ENCODE measurements at places on chromosomes 16 and 17.

GRCh38 chr16:78122774-78123315 lies 23.4 kb downstream of the WWOX start:
- peak; percentile 75 for DNase-seq

GRCh38 chr17:42472709-42473521 lies 14.2 kb downstream of the ATP6V0A1 start:
- peak; percentile 62 for DNase-seq

DNA sequence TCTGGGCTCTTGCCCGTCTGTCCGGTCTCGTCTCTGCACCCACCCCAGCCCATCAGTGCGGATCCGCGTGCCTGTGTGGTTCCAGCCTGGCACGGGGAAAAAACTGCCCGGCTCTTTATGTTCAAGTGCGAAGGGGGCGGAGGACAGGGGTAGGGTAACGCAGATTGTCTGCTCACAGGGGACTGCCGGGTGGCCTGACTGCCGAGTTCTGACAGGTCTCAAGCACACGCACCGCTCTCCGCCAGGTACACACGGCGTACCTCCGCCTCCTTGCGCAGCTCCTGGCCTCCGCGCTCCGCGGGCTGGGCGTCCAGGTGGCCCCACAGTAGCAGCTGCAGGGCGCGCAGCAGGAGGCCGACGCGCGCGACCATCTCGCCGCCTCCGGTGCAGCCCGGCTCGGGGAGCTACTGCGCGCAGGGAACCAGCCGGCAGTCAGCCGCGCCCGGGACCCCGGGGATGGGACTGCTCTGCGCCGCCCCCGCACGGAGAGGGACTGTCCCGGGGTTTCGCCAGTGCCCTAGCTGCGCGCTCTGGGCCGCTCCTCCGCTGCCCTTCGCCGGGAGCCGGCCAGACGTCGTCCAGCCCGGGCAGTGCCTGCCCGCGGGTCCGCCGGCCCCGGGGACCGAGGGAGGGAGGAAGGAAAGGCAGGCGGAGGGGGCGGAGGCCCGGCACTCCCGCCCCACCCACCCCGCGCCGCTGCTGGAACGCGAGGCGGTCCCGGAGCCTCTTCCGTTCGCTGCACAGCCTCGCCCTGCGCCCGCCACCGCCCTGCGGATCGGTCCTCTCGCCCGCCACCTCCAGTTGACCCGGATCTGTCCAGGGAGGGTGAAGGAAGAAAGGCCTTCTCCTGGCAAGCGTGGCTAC lies at the start of gene MMP28:
MMP28 (minus strand) TSS at position 635 of the 864 bp plus-strand sequence; CDS start at position 371, 264 bp downstream.
- peak; percentile 35 for DNase-seq

DNA sequence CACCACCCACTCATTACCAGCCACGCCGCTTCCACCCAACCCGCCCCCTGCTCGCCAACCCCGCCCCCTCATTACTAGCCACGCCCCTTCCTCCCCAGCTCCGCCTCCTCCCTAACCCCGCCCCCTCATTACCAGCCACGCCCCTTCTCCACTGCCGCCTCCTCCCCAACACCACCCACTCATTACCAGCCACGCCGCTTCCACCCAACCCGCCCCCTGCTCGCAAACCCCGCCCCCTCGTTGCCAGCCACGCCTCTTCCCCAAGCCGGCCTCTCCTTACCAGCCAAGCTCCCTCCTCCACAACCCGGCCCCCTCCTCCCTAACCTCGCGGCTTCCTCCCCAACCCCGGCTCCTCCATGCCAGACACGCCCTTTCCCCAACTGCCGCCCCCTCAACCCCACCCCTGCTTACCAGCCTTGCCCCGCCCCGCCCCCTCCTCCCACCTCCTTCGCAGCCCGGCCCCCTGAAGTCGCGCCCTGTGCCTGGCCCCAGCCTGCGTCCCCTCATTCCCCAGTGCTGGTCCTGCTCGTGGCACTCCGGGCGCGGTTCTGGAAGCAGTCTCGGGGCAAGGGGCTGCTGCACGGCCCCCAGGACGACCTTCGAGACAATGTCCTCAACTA lies 7.3 kb downstream of the SLC22A31 start:
- DNase-seq = peak; percentile 74

DNA sequence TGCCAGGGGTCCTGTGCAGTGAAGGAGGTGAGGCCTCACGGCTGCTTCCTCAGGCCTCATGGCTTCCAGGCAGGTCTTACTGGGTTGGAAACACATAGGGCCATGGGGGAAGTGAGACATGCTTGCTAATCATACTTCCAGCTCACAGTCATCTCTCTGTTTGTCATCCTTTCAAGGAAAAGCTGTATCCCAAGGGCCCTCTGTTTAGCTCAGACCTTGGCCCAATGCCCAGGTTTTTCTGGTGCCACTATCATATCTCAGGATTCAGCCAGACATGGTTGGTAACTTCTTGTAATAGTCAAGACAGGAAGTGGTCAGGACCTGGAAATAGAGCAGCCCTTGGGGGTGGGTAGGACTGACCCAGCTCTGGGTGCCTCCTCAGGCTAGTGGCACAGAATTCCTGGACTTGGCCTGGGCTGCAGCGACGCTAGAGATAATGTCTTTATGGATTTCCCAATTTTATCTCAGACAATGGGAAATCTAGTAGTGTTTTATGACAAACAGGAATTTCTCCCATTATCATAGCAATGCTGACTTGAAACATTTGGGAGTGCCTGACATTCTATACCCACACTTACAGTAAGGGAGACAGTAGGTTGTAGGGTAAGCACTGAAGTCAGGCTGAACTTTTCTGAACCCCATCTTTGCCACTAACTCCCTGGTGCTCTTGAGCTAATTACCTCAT lies 13.5 kb upstream of the ITGB3 start:
- DNase-seq = peak; percentile 70

DNA sequence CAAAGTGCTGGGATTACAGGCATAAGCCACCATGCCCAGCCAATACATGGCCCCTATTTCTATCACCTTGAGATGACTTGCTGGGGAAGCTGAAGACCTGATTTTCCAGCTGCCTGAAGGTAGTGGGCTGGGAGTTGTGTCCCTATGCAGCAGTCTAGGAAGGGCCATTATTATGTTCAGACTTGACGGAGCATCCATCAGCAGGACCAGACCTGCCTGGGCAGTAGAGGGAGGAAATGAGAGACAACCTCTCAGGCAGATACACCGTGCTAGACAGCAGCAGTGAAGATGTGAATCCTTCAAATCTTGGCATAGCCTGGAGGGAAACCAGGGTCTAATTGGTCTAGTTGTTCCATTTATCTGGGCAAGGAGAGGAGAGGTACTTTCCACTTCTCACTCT lies 35.6 kb upstream of the PHOSPHO1 start:
- no peak for DNase-seq

DNA sequence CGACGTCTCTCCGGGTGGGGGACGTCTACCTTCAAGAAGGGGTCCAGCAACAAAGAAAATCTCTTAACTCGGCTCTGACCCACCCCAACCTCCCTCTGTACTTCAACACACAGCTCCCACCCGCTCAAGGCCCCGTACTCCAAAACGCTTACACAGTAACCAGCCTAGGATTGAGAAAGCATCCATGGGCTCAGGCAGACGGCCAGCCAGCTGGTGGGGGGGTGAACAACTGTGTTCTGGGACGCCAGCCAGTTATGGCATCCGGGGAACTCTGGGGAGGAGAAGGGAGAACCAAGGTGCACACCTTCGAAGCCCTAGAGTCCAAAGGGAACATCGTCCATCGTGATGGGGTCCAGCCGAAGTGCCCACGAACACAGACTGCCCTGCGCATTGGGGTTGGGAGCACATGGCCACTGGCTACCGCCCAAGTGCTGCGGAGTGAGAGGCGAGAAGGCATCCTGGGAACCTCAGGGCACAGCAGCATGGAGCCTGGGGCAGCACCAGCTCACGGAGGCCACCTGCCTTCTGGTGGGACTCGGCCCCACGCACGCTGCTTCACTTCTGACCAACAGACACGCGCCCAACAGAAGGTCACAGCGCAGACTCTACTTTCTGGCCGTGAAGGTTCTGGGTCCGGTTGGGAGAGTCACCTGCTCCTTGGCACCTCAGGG lies 14.3 kb downstream of the SLC16A3 start:
- peak; percentile 93 for DNase-seq

GRCh38 chr16:81484908-81485624 lies 40.5 kb downstream of the CMIP start:
- DNase-seq = no peak

GRCh38 chr17:5584383-5585286 lies at the start of gene NLRP1:
TSS of gene NLRP1 (minus strand) at chr17:5584509. CDS start at chr17:5583957, 552 bp downstream.
- DNase-seq = peak; percentile 97

DNA sequence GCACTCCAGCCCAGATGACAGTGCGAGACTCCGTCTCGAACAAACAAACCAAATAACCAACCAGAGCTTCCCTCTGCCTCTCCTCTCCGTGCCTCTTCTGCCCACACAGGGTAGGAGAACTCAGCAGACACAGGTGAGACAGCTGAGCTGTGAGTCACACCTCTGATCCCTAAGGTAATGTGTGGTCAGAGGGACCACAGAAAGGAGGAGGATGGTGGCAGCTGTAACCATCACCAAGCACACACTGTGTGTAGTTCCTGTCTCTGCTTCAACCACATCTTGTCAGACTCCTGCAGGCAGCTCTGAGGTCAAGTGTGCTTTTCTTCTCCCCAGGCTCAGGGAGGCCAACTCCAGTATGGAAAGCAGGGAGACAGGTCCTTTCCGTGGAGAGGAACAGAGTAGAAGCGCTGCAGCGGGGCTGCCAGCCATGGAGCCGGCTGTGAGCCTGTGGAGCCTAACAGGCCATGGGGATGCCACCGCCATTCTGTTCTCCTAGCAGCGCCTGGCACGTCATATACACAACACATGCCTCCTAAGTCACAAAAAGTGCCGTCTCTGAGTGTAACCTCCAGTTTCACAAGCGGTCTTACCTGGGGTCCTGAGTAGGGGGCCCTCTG lies 7.1 kb downstream of the NUDT16L1 start:
- DNase-seq = no peak

DNA sequence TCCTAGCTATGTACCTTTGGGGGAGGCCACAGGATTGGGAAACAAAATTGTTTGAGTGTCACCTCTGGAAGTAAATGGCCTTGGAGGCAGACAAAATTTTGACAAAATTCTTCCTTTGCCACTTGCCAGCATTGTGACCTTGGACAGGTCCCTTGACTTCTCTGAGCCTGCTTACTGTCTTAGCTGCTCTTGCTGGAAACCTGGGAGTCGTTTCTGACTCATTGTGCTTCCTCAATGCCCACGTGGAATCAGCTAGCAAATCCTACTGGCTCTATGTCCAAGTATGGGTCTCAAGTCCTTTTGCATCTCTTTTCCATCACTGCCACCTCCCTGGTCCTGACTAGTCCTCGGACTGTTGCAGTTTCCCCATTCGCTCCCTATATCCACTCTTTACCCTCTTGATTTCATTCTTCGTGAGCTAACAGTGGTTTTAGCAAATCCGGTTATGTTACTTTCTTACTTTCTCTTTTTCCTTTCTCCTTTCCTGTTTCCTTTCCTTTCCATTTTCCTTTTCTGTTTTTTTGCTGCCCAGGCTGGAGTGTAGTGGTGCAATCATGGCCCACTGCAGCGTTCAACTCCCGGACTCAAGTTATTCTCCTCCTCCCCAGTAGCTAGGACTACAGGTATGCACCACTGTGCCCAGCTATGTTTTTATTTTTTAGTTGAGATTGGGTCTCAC lies 68.1 kb upstream of the LGALS9 start:
- DNase-seq = no peak

DNA sequence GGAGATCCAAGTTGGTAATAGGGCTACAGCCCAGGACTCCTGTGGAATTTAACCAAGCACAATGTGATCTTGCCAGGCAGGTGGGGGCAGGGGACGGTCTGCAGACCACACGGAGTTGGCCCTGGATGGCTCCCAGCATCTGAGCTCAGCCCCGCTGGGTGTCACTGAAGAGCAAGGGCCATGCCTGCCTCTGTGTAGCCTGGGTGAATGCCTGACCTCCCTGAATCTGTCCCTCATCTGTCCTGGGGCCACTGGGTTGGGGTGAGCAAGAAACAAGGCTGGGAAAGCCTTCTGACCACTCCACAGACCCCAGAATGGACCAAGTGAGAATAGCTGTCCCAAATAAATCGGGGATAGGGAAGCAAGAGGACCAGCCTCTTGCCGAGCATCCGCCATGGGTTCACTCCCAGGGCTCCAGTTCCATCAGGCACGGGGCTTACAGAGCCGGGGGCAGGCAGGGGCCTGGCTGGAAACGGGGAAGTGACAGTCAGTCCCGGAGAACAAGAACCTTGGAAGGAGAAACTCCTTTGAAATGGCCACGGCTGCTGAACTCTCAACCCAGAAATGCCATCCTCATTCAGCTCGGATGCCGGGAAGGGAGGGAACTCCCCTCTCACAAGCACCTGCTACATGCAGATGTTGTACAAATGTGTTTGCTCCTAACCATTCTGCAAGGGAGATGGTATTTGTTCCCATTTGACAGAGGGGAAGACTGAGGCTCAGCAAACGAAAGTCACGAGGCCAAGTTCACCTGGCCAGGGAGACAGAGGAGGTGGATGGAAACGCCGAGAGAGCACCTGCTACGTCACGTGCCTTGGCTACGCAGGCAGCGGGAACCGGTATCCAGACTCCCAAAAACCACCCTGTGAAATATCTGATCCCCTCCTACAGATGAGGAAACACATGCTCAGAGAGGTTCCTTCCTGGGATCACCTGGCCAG lies 50.0 kb downstream of the RMI2 start:
- DNase-seq = no peak

DNA sequence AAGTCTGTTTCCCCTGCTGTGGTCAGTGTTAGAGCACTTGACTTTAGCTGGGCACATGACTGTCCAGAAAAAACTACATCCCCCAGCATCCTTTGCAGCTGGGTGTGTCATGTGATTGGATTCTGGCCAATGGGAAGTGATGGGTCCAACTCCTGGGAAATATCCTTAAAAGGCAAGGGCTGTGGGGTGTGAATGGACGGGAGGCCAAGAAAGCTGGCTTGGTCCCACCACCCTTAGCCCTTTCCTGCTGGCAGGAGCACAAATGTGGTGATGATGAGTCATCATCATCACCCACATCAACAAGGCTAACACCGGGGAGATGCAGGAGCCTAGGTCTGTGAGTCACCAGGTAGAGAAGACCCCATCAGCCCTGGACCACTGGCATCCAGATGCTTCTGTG lies 341.7 kb downstream of the C16orf95 start:
- DNase-seq = peak; percentile 65

- no peak for DNase-seq
Measured at GRCh38 chr16:1002399-1003166, 21.0 kb downstream of the SOX8 start.

- DNase-seq = peak; percentile 23
Measured at GRCh38 chr16:30076276-30076791, 540 bp downstream of the PPP4C start.

DNA sequence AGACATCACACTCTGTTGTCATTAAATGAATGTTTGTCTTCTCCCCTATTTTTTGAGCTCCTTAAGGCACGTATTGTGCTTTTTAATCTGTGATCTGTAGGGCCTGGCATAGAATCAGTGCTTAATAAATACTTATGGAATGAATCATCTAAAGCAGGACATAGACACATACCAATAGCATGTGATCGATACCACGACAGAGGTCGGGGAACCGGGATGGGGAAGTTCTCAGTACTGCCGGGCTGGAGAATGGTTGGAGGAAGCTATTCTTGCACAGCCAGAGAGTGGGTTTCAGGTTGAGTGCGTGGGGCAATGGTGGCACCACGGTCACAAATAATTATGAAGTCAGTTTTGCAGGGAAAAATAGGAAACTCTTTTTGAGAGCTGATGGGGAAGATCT lies 26.8 kb downstream of the NLRP1 start:
- DNase-seq = no peak
